GM12878 (cell line): ENCODE measurements at places on chromosomes 5 and 9. TPM values are rescaled to one million over a fixed set of nuclear protein-coding genes. Genes with fewer than 3 reads are reported as not detected.

The MYMK gene
- total RNA-seq = not detected in 2 replicates

- no peak for DNase-seq
Measured at GRCh38 chr9:97316904-97317303, 9.4 kb downstream of the CCDC180 start.

DNA sequence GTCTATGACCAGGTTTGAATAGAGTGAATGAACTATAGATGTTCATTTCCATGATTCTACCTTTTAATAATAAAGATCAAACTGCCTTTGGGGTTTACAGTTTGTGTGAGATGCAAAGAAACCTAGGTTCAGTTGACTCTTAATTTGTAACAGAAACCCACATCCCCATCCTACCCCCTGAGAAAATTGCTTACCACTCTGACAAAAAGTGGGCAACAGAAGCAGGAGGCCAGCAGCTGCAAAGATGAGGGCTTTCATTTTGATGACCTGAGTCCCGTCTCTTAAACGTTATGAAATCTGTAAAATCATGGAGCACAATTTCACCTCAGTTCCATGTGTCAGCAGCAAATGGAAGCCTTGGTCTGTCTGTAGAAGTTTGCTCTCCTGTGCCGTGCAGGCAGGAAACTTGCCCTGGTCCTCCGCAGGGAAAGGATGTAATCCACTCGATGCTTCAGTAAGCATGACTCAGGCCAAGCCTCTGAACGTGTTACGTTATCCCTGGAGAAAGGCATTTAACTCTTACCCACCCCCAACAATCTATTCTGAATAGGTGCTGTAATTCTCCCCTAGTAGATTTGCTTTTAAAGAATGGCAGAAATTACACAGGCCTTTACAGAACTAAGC, at the start of gene F2RL2:
Gene F2RL2, minus strand, starts transcription at position 431 of the 624 bp plus-strand sequence. Its CDS starts 173 bp downstream, at position 258.
- no peak for DNase-seq

- DNase-seq = no peak
Measured at GRCh38 chr5:121525706-121526105, 326.0 kb upstream of the FTMT start.

DNA sequence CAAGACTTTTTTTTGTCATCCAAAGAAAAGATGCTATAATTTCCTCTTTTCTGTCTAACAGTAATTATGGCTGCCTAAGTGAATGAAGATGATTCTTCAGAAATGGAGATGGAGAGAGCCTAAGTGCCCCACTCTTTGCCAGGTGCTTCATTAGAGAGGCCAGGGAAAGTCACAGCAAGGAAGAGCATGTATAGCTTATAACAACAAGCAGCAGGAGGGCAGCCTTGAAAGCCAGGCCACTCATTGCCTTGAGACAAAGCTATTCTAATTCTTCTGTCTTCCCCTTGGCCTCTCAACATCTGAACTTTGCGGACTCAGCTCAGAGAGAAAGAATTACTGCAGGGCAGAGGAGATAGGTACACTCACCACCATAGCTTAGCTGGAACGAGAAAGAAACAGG, 112.0 kb upstream of the ZNF366 start:
- DNase-seq = no peak

GRCh38 chr5:151280443-151280842, 23.1 kb downstream of the SLC36A3 start:
- no peak for DNase-seq

DNA sequence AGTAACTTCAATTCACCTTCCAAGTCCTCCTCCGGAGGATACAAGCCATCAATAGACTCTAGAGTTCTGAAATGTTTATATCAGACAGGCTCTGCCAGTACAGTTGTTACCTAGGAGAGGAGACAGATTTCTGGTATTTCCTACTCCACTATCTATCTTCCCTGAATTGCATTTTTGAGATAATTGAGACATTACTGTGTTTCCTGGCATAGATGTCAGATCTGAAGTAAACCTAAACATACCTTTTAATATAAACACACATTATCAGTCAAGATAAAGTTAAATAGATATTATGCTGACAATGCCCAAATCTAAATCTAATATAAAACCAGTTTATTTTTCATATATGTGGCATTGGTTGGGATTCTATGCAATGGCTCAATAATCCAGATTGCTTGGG, 8.2 kb upstream of the TYRP1 start:
- DNase-seq = no peak

DNA sequence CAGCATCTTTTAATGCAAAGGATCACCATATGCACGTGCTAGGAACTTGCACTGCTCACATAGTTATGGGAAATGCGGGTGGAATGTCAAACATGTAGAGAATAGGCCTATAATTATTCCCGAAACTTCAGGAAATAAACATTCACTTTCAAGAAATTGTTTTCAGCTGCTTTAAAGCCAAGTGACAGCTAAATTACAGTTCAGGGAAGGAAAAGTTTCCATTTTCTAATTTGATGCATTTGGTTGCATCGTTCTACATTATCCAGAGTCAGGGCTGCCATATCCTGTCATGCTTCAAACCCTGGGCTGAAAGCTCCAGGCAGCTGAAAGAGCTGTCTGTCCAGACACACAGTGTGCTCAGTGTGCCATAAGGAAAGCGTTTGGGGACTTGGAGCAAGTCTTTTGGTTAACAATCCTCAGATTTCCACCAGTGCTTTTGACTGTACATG, 518.1 kb downstream of the CSNK1G3 start:
- no peak for DNase-seq

DNA sequence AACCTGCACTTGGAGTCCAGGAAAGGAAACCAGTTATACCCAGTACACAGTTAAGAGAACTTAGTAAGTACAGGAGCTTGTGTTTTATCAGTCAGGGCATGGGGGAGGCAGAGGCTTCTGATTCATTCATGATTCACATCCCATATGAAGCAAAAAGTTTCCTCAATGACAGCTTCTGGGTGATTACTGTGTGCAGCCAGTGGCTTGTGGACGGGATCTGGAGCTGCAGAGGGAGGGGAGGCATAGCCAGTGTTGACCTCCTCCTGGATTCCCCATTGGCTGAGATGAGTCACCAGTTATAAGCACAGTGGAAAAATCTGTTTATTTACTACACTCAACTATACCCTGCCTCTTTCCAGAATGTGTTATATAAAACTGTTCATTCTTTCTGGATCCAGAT, 17.7 kb downstream of the IL31RA start:
- no peak for DNase-seq

GRCh38 chr5:131974956-131975726, 29.7 kb upstream of the MEIKIN start:
- no peak for DNase-seq

GRCh38 chr9:89037346-89037745, 46.1 kb downstream of the S1PR3 start:
- no peak for DNase-seq
